ENCODE measurements at places on chromosomes 7 and 10.

- no peak for DNase-seq
Observed at GRCh38 chr10:13016426-13016825, 14.9 kb upstream of the CCDC3 start.

GRCh38 chr10:88100281-88100680 lies 236.9 kb downstream of the PTEN start:
- no peak for DNase-seq

- no peak for DNase-seq
Observed at GRCh38 chr10:668786-669485, 20.5 kb downstream of the DIP2C start.

- no peak for DNase-seq
Observed at GRCh38 chr10:110672580-110672919, 28.4 kb downstream of the RBM20 start.

- DNase-seq = no peak
Observed at GRCh38 chr7:129495987-129496386, 6.3 kb upstream of the SMKR1 start.

- peak; percentile 5 for DNase-seq
Observed at GRCh38 chr7:128209229-128210035, 31.6 kb upstream of the LEP start.

- DNase-seq = no peak
Observed at GRCh38 chr7:50595491-50596102, 30.4 kb upstream of the DDC start.

- DNase-seq = no peak
Observed at GRCh38 chr7:54955296-54955695, 63.5 kb upstream of the EGFR start.

DNA sequence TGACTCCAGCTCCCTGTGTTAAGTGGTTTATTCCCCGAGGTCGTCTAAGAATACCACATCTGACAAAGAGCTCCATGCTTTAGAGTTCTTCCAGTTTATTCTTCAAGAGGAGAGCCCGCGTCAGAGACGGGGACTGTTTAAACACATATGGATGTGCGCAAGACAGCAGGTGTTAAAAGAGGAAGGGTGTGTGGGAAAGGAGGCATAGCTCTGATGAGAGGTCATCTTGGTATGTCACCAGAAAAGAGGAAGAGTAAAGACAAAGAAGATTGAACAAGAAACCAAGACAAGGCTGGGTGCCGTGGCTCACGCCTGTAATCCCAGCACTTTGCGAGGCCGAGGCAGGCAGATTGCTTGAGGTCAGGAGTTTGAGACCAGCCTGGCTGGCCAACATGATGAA lies 258.7 kb downstream of the CCDC3 start:
- DNase-seq = no peak

DNA sequence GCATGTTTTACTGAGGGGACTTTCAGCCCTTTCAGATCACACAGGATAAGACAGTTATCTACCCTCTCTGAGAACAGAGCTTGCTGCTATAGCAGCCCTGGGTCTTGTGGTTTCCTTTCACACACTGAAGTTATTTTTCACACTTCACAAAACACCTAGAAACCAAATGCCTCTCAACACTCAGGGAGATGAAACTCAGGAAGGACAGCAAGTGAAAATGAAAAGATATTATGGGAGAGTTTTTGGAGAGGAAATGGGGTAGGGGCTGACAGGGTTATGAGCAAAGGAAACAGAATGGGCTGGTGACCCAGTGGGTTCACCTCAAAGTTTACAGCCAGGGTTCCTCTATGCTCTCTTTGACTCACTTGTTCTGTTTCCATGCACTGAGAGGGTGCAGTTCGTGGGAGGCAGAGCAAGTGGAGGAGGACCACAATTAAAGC lies 17.0 kb upstream of the GIMAP2 start:
- no peak for DNase-seq

GRCh38 chr7:12985752-12986151 lies 298.3 kb downstream of the ARL4A start:
- no peak for DNase-seq

DNA sequence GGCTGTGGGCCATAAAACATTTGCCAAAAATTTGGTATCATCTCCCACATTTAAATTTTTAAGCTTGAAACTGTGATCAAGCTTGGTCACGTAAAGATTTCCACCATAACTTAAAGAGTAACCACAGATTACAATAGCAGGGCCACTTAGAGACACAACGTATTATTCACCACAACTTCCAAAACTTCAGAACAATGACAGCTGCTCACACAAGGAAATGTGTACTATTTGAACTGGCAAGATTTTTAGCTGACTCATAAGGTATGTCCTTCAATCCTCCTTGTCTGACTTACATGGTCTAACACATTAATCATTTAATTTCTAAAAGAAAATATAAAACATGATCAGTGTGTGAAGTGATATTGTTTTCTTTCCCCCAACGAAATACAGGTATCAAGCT lies 234.5 kb downstream of the PARD3 start:
- DNase-seq = no peak

GRCh38 chr10:58806970-58807628 lies 294.4 kb downstream of the BICC1 start:
- DNase-seq = no peak

- DNase-seq = no peak
Observed at GRCh38 chr10:124520558-124521428, 59.2 kb downstream of the LHPP start.

- peak; percentile 72 for DNase-seq
Observed at GRCh38 chr10:109861081-109861480, 62.2 kb downstream of the XPNPEP1 start.

GRCh38 chr10:71404503-71405295 lies 8.0 kb downstream of the CDH23 start:
- DNase-seq = no peak

- peak; percentile 40 for DNase-seq
Observed at GRCh38 chr10:97479939-97480338, 18.3 kb downstream of the MMS19 start.

GRCh38 chr10:3868271-3868664 lies 83.3 kb upstream of the KLF6 start:
- DNase-seq = no peak

Data from DMS 273 treated with DMSO at 0.1 percent for 48 hours (cell line).